ENCODE measurements at places on chromosomes 5 and 9.

DNA sequence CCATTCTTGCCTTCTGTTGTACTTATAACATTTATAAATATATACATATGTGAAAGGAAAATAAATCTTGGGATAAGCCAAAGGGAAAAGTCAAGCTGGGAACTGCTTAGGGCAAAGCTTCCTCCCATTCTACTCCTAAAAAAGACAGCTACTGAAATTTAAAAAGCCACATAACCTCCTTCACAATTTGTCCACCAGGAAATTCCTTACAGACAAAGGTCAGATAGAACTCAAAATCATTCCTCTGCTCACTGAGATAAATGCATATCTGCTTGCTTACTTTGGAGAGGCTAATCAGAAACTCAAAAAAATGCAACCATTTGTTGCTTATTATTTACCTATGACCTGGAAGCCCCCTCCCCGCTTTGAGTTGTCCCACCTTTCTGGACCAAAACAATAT is 112.5 kb downstream of the CEMIP2 start:
- no peak for DNase-seq

- DNase-seq: no peak
These were observed 1.9 kb downstream of the SPTAN1 start for GRCh38 chr9:128554155-128554862.

DNA sequence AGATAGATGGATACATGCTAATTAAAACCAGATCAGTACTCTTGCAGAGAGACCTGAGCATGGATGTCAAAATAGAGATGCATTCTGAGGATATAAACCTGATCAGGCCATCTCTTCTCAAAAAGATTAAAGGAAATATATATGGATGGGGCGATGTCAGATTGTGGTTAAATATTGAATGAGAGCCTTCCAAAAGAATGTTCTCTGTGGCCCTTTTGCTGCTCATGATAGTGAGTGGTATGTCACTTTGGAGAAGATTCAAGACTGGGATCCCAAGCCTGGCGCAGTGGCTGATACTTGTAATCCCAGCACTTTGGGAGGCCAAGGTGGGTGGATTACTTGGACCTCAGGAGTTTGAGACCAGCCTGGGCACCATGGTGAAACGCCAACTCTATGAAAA is 20.5 kb downstream of the ZNF131 start:
- DNase-seq: no peak

DNA sequence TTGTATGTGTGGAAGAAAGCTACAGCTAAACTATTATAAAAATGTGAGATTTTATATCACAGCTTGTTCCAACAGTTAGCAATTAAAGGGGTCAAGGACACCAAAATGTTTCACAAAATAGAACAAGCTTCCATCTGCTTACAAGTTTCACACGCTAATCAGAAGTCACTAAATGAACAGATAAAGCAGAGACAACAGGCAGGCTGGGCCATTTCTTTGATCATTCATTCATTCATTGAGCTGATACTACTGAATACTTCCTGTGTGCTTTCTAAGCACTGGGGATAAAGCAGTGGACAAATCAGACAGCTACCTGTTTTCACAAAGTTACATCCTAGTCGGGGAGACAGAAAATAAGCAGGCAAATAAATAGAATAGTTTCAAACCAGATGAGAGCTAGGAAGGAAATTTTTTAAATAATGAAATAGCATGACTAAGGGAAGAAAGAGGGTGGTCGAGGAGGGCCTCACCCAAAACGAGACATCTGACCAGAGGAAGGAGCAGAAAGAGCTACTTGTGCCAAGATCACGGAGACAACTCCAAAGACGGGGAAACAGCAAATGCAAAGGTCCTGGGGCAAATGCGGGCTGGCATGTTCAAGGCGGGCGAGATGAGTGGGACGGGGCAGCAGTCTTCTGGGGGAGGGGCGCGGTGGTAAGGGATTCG is 1.2 kb downstream of the MAPK9 start:
- DNase-seq: no peak

- no peak for DNase-seq
These were observed 565 bp downstream of the HTR1A start for GRCh38 chr5:63961598-63962161.

DNA sequence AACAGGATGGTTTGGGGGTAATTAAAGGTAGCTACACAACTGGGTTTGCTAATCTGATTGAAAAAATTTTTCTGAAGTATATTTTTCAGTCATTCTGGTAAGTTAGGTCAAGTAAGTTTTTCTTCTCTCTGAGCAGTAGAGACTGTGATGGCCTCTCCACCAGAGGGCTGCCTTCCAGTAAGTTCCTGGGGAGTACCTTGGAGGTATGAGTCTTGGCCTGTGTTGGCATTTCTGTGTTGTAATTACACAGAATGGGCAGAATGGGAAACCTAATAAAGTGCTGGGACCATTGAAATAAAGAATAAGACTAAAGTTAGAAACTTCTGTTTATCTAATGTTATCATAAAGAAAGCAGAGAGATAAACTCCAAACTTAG is 430.8 kb downstream of the ARHGEF28 start:
- DNase-seq: no peak

- no peak for DNase-seq
These were observed 111.1 kb downstream of the UGCG start for GRCh38 chr9:112007575-112008240.

DNA sequence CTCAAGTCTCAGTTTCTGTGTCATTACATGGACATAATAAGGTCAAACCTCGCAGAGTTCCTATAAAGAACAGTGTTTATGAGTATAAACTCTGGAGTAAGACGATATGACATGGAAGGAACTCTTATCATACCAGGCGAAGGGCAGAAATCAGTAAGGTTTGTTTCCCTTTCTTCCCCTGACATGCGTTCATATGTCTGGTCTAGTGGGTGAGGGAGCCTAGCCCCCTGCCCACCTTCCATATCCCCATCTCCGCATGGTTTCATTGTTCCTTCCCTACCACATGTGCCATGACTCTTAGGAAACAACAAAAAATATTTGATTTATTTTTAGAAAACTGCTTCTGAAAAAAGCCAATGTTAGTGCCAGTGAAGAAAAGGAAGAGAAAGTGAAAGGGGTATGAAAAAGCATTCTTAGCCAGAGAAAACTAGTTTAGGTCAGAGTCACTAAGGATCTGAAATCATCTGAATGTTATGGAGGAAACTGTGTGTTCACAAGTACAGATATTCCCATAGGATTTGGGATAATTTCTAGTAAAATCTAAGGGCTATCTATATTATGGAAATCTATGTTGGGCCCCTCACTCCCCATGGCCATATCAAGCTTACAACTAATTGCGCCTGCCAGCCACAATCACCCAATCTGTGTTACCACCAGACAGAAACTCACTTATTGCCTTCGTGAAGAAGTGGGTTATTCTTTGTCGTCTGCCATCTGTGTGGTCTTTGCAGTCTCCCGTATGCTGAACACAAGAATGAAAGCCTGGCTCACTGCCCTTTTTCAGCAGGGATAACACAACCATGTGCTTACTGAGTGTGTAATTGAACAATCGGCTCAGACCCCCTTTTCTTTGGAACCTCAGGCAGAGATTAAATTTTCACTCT is 19.9 kb upstream of the HMHB1 start:
- no peak for DNase-seq

GRCh38 chr5:149930043-149930748 is 14.4 kb downstream of the PDE6A start:
- DNase-seq: no peak

GRCh38 chr5:68088302-68088701 is 127.3 kb upstream of the PIK3R1 start:
- DNase-seq: no peak

GRCh38 chr9:4849369-4849768 is 56.6 kb downstream of the RCL1 start:
- no peak for DNase-seq
